Esophagus squamous epithelium (tissue), 5 donors: ENCODE measurements at places on chromosomes 3 and 15.

DNA sequence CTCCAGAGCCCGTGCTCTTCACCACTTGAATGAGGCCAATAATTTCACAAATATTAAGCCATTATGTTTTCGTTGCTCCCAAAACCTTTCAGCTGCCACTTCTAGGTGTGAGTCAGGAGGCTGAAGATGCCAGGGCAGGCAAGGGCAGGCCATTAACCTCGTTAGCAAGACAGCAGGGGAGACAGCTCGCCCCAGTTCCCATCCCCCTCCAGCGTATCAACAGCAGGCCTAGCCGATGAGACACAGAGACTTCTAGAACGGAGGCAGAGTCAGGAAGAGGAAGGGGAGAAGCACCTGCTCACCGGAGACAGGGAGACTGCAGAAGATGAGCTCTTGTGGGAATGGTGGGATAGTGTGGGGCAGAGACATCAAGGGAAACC lies 28.0 kb upstream of the PLA2G4E start:
- DNase-seq, result no peak

GRCh38 chr15:44064706-44065105 lies 130.4 kb downstream of the FRMD5 start:
- DNase-seq, result no peak

GRCh38 chr15:57003418-57003817 lies 85.0 kb downstream of the TCF12 start:
- DNase-seq, result no peak

GRCh38 chr15:55267401-55268175 lies 22.0 kb downstream of the RAB27A start:
- DNase-seq, result no peak

GRCh38 chr3:100538339-100538706 lies 45.9 kb downstream of the TMEM45A start:
- no peak for DNase-seq

GRCh38 chr3:129745253-129745652 lies 138.8 kb upstream of the PLXND1 start:
- no peak for DNase-seq

DNA sequence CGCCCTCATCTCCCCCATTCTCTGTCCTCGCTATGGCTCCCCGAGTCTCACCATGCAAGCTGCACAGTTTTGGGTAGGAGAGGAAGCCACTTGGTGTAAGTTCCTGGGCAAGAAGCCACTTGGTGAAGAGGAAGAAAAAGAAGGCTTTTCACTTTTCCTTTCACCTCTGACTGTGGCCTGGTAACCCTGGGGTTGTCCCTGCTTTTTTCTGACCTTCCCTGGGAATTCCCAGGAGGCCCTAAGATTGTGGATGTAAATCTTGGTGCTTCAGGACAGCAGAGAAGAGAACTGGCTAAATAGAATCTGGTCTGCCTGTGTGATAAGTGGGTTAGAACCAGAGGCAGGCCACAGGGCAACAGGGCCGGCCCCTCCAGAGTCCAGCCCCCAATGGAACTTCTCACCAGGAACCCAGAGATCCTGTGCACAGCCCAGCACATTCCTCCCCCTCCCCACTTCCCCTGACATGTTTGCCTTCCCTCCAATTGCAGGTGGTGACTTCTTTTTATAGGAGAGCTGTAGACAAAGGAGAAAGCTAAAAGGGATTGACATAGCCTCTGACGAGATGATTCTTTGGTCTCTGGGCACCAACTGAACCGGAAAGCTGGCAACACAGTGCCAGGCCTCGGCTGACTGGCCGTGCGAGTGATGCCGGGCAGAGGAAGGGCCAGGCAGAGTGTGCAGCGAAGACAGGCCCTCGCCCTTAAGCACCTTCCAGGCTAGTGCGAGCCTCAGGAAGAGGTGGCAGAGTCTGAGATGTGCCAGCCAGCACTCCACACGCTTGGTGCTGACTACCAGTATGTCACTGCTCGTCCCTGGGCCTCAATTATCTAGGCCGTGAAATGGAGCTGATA lies 19.4 kb upstream of the SKOR1 start:
- no peak for DNase-seq

DNA sequence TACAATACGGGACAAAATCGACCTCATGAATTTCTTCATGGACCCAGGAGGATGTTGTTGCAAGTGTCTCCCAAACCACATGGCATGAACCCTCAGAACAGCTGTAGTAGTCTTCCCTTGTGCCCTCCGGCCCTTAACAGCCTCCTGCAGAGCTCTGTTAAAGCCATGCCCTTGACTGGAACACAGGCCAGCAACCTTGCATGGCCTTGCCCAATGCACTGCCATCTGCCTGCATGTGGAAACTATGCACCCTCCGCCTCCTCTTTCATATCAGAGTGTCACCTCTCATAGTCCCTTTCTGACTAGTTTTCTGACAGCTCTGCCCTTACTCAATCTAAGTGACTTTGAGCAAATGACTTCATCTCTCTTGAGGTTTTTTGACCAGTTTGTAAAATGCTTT lies 39.4 kb upstream of the TRIM71 start:
- no peak for DNase-seq

GRCh38 chr3:172931746-172932285 lies 181.3 kb downstream of the ECT2 start:
- DNase-seq, result no peak
